ENCODE measurements at places on chromosomes 2 and 18.

- DNase-seq: peak; percentile 30
Measured at GRCh38 chr2:98771721-98772524, 41.0 kb upstream of the MGAT4A start.

- no peak for DNase-seq
Measured at GRCh38 chr2:127578411-127578810, 42.9 kb downstream of the MYO7B start.

DNA sequence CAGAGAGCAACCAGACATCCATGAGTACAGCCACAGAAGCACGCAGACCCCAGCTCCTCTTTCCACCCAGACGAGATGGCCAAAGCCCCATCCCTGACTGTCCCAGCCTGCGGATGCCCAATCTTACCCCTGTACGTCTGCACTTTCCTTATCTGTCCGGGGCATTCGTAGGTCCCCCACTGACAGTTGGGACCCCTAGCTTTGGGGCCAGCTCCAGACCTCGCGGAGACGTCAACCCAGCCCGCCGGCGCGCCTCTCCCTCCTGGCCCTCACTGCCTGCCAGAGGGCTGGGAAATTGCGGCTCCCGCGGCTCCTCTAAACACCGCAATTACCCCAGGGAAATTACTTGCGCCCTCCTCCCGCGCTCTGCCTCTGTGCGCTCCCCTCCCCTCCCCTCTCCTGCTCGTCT, 2.3 kb downstream of the ECEL1 start:
- no peak for DNase-seq

DNA sequence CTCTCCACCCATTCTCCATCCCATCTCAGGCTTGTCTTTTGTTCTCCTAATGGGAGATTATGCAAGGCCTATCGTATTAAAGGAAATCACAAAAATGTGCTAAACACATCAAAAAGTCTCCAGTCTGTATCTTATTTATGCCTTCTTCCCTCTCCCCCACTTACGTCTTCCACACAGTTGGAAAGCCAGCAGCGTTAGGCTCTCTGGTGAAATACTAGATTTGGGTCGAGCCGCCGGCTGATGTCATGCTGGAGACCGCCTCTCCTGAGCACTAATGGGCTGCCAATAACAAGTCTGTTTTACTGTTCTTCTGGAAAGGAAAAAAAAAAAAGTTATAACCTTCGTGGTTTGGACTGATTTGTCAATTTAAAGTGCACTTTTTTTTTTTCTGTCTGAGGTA, 182.7 kb upstream of the SIX2 start:
- DNase-seq: no peak

GRCh38 chr2:3972377-3972776, 269.0 kb downstream of the DCDC2C start:
- DNase-seq: no peak

- no peak for DNase-seq
Measured at GRCh38 chr2:38065502-38066135, 10.3 kb downstream of the CYP1B1 start.

GRCh38 chr2:140862181-140862580, 1268.6 kb downstream of the LRP1B start:
- no peak for DNase-seq

DNA sequence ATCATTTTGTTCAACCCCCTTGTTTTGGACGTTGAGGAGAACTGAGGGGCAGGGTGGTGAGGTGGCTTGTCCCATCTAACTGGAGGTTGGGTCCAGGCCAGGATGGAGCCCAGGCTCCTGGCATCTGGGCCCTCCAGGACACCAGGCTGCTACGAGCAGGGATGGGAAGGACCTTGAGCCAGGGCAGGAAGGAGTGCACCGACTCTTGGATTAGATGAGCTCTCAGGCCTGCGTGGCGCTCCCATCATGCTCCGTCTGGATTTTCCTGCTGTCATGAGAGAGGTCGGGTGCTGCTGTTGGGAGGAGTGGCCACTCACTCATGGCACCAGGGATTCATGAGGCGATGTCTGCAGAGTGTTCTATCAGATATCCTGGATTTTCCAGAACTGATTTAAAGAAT, 18.3 kb upstream of the ALLC start:
- no peak for DNase-seq

- no peak for DNase-seq
Measured at GRCh38 chr2:212815453-212815852, 276.9 kb upstream of the ERBB4 start.

- no peak for DNase-seq
Measured at GRCh38 chr2:127762846-127763245, 48.1 kb downstream of the WDR33 start.

- DNase-seq: no peak
Measured at GRCh38 chr2:129936334-129936934, 43.0 kb upstream of the RAB6C start.

- DNase-seq: no peak
Measured at GRCh38 chr18:50820901-50821520, 1.2 kb upstream of the MRO start.

DNA sequence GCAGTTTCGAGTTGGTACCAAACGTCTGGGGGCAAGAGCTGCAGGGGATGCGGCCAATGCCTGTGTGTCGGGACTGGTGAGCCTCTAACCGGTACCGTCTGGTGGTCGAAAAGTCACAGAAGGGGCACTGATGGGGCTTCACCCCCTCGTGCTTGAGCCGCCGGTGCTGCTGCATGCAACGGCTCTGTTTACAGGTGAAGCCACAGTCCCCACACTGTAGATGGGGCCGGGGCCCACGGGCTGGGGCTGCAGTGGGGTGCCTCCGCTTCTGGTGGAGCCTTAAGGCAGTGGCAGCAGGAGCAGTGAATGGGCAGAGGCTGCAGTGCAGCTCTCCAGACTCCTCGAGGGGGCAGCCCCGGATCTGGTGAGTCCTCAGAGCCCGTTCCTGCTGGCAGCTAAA, 16.6 kb downstream of the ZNF142 start:
- DNase-seq: no peak

- no peak for DNase-seq
Measured at GRCh38 chr2:232319803-232320442, 58.6 kb upstream of the ALPP start.

DNA sequence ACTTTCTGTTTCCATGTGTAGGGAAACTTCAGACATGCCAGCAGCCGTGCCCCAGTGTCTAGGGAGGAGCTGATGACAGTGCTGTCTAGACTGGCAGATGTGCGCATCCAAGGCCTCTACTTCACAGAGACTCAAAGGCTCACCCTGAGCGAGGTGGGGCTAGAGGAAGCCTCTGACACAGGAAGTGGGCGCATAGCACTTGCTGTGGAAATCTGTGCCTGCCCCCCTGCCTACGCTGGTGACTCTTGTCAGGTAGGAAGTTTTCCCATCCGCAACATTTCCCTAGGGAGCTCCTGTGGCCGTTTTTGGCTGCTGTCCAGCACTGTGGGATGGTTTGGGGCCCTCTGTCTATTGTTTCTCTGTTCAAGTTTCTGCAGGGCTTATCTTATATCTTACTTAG, 143.1 kb upstream of the TTC39C start:
- peak; percentile 18 for DNase-seq

DNA sequence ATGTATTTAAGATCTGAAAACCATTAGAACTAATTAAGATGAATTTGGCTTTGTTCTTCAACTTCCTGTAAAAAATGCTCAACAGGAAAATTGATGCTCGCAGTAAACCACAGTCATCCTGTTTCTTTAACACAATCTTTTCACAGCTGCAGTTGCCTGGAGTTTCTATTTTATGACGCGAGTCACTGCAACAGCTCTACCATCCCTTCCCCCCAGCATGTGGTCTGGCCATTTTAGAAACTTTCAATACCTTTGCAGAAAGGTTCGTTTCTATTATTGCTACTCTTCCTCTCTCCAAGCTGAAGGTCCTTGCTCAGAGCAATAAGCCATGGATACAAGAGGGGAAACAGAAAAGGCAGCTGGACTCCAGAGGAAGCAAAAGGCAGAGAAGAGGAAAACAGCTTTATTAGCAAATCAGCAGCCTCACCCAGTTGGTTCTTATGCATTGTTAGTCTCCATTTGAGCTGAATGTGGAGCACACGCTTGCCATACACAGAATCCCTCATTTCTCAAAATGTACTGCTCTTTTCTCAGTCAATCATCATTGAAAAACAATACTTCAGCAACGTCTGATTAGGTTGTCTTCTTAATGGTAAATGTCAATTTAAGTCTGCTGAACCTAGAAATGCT, 3.9 kb downstream of the WIPF1 start:
- DNase-seq: peak; percentile 58

DNA sequence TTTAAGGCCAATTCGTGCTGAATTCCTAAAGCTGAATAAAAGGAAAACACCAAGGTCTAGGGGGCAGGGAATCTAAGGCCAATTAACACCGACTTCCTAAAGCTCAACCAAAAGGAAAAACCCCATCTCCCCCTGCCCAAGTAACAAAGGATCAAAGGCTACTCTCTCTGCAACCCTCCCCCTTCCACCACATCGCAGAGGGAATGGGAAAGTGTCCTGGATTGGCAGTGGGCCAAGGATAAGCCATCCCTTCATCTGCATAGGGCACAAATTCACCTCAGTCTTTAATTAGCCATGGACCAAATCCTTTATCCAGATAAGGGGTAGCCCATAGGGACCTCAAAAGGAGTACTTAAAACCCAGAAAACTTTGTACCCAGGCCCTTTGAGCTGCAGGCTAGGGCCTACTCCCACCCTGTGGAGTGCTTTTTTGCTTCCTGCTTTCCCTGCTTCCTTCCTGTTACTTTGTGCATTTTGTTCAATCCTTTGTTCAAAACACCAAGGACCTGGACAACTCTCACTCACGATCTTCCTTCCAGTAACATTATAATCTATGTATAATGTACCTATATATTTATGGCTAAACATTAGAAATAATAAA, 2119.8 kb upstream of the CELF4 start:
- DNase-seq: no peak

GRCh38 chr2:127545189-127545588, 9.7 kb downstream of the MYO7B start:
- DNase-seq: no peak

GRCh38 chr18:32048507-32049091, 30.0 kb downstream of the RNF125 start:
- no peak for DNase-seq

DNA sequence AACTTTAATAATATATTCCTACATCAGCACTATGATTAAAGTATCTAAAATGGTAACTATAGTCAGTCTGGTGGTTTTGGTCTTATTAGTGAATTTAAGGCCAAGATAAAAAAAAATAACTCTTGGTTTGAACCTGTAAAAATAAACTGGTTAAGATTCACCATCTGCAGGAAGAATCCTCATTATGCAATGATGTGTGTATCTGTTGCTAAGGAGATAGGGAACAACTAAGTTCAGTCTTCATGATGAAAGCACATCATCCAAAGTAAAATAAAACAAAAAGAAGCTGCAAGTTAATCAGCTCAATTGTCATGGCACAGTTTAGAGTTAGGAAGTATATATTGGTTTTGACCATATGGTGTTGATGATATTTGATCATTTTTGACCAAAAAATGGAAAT, 466.0 kb downstream of the NYAP2 start:
- no peak for DNase-seq

- DNase-seq: no peak
Measured at GRCh38 chr18:1483385-1483784, 578.7 kb downstream of the ADCYAP1 start.

GRCh38 chr2:37833423-37833822, 91.7 kb upstream of the RMDN2 start:
- DNase-seq: no peak

GRCh38 chr2:12493031-12493513, 223.7 kb upstream of the TRIB2 start:
- peak; percentile 27 for DNase-seq

GRCh38 chr2:116366212-116366611, 1448.3 kb upstream of the DDX18 start:
- no peak for DNase-seq

- DNase-seq: no peak
Measured at GRCh38 chr2:215270118-215270451, 41.8 kb upstream of the ATIC start.

- no peak for DNase-seq
Measured at GRCh38 chr18:58112174-58112573, 68.1 kb downstream of the NEDD4L start.

GRCh38 chr2:6370753-6371551, 494.8 kb downstream of the CMPK2 start:
- DNase-seq: no peak

DNA sequence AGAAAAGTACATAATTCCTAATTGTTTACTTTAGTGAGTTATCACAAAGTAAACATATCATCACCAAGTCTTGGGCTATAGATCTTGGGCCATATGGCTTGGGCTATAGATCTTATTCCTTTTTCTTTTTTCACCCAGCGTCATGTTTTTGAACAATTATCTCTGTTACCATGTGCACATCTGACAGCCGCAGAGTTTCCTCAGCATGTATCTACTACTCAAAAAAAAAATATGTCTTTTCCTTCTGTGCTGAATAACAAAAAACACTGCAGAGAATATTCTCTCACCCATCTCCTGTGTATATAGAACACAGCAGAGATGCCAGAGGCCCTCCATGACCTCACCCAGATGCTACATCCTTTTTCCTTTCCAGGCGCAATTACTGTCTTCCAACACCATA, 76.2 kb upstream of the MYO3B start:
- no peak for DNase-seq

DNA sequence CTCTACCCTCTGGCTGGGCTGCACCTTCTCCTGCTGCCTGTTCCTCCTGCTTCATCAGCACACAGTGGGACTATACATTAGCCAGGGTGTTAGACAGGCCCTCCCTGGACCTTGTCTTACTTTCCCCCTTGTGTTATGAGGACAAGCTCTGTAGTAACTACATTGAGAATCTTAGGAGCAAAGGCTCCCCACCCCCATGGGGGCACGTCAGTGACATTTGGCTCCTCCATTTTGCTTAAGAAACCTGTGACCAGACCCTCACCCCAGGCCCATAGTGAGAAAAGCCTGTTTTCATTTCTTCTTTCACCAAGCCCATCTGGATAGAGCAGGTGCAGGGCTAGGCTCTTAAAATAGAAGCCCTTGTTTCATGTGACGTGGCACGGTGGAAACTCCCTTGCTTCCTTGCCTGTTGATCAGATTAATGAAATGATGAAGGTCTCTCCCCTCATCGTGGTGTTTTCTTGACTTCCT, 146.7 kb downstream of the RPIA start:
- DNase-seq: no peak

GRCh38 chr2:54545702-54546450, 89.7 kb downstream of the SPTBN1 start:
- DNase-seq: no peak

- no peak for DNase-seq
Measured at GRCh38 chr2:238920601-238921001, 72.7 kb downstream of the TWIST2 start.

DNA sequence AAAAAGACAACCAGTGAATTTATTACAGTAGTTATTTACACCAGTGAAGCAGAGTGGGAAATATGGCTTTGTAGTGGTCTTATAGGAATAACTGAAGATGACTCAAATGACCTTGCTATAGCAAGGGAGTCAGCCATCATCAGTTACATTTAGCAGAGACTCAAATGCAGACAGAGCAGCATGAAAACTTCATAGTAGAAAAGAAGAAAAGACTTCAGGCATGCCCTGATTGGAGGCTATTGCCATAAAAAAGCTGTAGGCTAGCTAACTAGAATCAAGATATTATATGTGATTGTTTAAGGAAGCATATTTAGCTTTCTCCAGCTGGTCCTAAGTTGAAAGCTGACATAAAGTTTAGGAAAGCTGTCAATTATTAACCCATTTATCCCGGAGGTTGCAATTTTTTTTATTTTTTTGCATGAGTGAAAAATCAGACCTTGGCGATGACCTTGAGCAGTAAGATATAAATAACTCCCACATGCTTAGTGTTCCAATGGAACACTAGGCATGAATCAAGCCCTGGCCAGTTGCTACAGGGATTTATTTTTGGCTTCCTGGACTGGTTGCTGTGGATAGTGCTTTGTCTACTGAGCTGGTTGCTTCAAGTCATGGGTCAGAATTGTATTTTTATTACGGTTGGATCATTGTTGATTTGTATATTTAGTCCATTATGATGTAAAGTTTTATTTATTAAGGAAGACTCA, 675.6 kb upstream of the VRK2 start:
- DNase-seq: no peak

Data from stimulated activated CD4-positive, alpha-beta T cell treated with anti-CD3 and anti-CD28 coated beads, Interleukin-15, amount 100 ng/mL, for 48 hours (primary cell).